ENCODE measurements at places on chromosomes 4 and X.

GRCh38 chr4:82780752-82781231 is 17.8 kb downstream of the SCD5 start:
- H3K4me3 ChIP-seq, result no peak overlapping the region
- no peaks in the 10 kb centered on the region for H3K27me3 ChIP-seq
- peaks cover 61% of the 10 kb centered on the region for H3K4me1 ChIP-seq
- DNase-seq, result peak; percentile 98
- peak overlapping the region; percentile 85 for H3K27ac ChIP-seq

- no peak overlapping the region for H3K4me3 ChIP-seq
- DNase-seq, result no peak
- H3K27me3 ChIP-seq, result no peaks in the 10 kb centered on the region
- no peak overlapping the region for H3K27ac ChIP-seq
Measured at GRCh38 chr4:20724915-20725314, 24.7 kb downstream of the PACRGL start.

DNA sequence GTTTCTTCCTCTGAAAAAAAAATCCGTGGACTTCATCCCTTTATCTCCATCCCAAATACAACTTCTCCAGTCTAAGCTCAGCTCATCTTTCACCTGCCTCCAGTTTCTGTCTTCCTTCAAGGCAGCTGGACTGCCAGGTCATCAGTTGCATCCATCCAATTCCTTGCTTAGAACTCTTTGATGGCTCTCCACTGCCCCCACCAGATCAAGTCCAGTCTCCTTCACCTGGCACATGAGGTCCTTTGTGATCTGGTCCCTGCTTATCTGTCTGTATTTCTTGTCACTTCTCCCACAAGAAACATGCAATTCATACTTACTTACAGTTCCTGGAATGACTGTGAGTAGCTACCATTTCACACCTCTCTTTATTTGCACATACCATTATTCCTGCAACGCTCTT is 33.8 kb downstream of the OTUD6A start:
- no peak for DNase-seq
- H3K4me3 ChIP-seq, result no peak overlapping the region
- no peaks in the 10 kb centered on the region for H3K27me3 ChIP-seq
- H3K4me1 ChIP-seq, result no peaks in the 10 kb centered on the region

- no peaks in the 10 kb centered on the region for H3K4me1 ChIP-seq
- H3K27me3 ChIP-seq, result no peaks in the 10 kb centered on the region
- H3K36me3 ChIP-seq, result no peaks in the 10 kb centered on the region
- no peak for DNase-seq
- H3K27ac ChIP-seq, result no peak overlapping the region
Measured at GRCh38 chrX:5852941-5853340, 375.7 kb downstream of the NLGN4X start.

DNA sequence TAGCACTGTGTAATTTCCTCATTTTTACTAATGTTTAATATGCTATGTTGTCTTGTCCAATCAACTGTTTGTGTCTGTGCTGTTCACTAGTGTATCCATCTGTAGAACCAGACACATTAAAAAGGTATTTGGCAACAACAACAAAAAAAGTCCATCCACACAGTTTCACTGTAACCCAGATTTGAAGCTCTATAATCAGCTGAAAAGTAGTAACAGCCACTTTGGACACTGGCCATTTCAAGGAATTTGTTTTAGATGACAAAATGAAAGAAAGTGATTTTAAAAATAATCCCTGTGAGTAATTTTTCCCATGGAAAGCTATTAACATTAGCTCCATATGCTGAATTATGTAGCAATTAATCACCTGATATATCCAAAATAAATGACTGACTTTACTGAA is 2.2 kb upstream of the FBXL5 start:
- H3K4me1 ChIP-seq, result peaks cover 18% of the 10 kb centered on the region
- no peaks in the 10 kb centered on the region for H3K36me3 ChIP-seq
- no peaks in the 10 kb centered on the region for H3K27me3 ChIP-seq
- no peak overlapping the region for H3K4me3 ChIP-seq
- no peak overlapping the region for H3K27ac ChIP-seq

GRCh38 chr4:156803056-156803455 is 168.5 kb downstream of the PDGFC start:
- no peaks in the 10 kb centered on the region for H3K27me3 ChIP-seq
- no peaks in the 10 kb centered on the region for H3K36me3 ChIP-seq
- H3K27ac ChIP-seq, result no peak overlapping the region
- H3K4me3 ChIP-seq, result no peak overlapping the region
- DNase-seq, result no peak

- peaks cover 13% of the 10 kb centered on the region for H3K4me1 ChIP-seq
- no peak overlapping the region for H3K27ac ChIP-seq
- no peaks in the 10 kb centered on the region for H3K27me3 ChIP-seq
- no peak overlapping the region for H3K4me3 ChIP-seq
- DNase-seq, result no peak
Measured at GRCh38 chr4:119284876-119285780, 36.8 kb downstream of the FABP2 start.

DNA sequence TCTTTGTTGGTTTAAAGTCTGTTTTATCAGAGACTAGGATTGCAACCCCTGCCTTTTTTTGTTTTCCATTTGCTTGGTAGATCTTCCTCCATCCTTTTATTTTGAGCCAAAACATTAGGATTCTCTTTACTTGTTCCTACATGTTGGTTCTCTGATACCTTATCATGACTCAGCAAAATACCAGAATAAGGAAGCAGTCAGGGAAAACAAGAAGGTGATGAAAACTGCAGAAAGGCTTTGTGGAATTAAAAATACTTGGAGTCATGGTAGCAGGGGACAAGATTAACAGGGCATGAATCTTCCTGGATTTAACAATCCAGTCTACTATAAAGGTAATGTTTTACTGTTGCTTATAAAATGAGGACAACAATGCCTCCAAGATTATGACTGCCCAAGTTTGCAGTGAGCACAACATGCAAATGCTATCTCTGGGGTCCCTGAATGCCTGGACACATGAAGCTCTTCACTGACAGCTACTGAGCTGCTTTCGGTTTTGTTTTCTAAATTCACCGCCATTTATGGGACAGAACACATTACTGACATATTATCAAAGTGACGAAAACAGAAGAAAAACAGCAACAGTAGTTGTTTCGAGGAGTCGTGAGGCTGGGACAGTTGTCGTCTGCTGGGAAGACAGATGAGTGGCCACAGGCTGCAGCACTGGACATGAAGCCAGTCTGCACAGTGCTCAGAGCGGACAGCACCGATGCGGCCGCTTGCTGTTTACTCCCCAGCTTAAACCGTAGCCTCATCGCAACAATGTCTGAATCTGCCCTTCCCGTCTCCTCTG is 174.5 kb upstream of the DKK2 start:
- H3K4me3 ChIP-seq, result no peak overlapping the region
- no peaks in the 10 kb centered on the region for H3K36me3 ChIP-seq
- no peaks in the 10 kb centered on the region for H3K27me3 ChIP-seq
- no peak overlapping the region for H3K27ac ChIP-seq
- no peak for DNase-seq

DNA sequence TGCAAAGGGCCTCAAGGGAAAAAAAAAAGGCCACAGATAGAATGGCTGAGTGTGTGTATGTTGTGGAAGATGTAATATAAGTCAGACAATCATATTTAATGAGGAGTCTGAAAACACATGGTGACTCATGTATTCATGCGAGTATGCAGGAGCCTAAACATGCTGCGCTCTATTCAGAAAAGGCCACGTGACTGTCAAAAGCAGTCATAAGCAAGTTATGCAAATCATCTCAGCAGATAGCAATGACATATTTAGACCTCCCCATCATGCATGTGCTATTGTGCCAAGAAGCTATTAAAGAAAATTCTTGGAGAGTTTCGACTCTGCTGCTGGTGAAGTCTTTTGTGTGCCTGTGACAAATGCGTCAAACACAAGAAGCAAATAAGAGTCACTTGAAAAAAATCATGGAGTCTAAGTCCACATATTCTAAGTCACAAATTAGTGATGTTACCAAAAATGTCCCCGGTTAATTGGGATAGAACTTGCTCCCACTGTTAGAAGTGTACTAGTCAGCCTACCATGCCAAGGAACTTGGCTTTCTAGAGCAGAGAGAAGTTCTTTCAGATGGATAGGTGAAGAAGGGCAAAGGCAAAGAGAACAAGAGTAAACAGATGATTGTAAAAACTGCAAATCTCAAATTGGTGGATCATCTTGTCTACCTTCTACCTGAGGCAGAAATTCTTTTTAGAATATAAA is 5.0 kb downstream of the LNX1 start:
- peaks cover 25% of the 10 kb centered on the region for H3K4me1 ChIP-seq
- H3K4me3 ChIP-seq, result no peak overlapping the region
- no peak overlapping the region for H3K27ac ChIP-seq
- no peaks in the 10 kb centered on the region for H3K27me3 ChIP-seq
- no peaks in the 10 kb centered on the region for H3K36me3 ChIP-seq

- H3K27ac ChIP-seq, result no peak overlapping the region
- no peak overlapping the region for H3K4me3 ChIP-seq
- no peaks in the 10 kb centered on the region for H3K4me1 ChIP-seq
- no peaks in the 10 kb centered on the region for H3K27me3 ChIP-seq
Measured at GRCh38 chrX:155864655-155865054, 16.5 kb upstream of the VAMP7 start.

GRCh38 chr4:74624351-74625151 is 169.8 kb downstream of the BTC start:
- DNase-seq, result no peak
- no peaks in the 10 kb centered on the region for H3K36me3 ChIP-seq
- H3K4me3 ChIP-seq, result no peak overlapping the region
- no peaks in the 10 kb centered on the region for H3K27me3 ChIP-seq

DNA sequence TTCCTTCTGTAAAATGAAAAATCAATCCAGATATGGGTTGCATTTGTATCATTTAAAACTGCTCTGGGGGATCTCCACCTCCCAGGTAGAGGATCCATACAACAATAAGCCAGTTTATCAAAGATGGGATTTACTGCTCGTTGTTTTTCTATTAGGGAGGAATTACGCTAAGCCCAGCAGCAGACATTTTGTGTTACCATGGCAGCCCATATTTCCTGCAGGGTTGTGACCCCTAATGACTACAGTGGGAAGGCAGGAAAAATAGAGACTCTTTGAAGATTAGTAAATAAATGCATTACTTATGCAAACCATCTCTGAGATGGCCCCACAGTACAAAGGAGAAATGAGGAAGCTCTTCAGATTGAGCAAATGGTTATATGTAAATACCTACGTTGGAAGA is 253.4 kb upstream of the GPR101 start:
- no peak overlapping the region for H3K4me3 ChIP-seq
- no peaks in the 10 kb centered on the region for H3K4me1 ChIP-seq
- H3K27ac ChIP-seq, result no peak overlapping the region
- DNase-seq, result no peak
- H3K27me3 ChIP-seq, result no peaks in the 10 kb centered on the region

- H3K4me1 ChIP-seq, result no peaks in the 10 kb centered on the region
- no peak for DNase-seq
- H3K27me3 ChIP-seq, result no peaks in the 10 kb centered on the region
- no peaks in the 10 kb centered on the region for H3K36me3 ChIP-seq
Measured at GRCh38 chrX:21373001-21373400, 1.2 kb upstream of the CNKSR2 start.

DNA sequence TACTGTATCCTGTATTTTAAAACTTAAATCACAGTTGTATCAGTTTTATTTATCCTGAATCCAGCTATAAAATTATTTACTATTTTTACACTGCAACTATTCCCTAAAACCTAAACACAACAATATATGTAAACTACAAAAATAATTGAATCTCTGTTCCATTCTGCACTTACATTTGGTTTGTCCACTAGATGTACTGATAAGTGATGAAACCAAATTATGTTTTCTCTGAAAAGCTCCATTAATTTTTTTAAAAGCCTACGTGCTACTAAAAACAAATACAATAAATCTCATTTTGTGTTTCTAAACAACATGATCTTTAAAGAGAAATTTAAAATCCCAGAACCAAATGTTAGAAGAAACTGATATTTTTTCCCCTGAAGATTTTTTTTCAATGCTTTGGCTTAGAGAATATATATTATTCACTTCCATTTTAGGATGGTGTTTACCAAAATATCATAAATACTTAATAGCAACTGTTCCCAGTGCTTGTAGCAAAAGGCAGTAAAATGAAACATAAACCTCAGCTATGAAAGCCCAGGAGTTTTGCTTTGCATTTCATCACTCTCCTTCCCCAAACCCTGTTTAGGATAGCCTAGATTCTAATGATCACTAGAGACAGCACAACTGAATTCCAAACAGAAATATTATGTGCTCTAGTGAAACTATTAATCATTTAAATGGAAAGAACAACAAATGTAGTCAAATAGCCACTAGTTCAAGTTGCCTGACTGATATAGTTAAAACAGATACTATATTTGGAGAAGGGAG is 19.7 kb downstream of the ANTXR2 start:
- no peak overlapping the region for H3K27ac ChIP-seq
- no peaks in the 10 kb centered on the region for H3K27me3 ChIP-seq
- H3K36me3 ChIP-seq, result no peaks in the 10 kb centered on the region

All from thyroid gland (tissue), 4 donors.